ENCODE measurements at places on chromosomes 4 and X.

GRCh38 chr4:9969526-9970398 lies 51.5 kb downstream of the SLC2A9 start:
- no peak for DNase-seq

- DNase-seq, result no peak
Measured at GRCh38 chrX:124093222-124093621, 131.7 kb downstream of the STAG2 start.

GRCh38 chrX:69615342-69615741 lies 571 bp upstream of the EDA start:
- DNase-seq, result no peak

DNA sequence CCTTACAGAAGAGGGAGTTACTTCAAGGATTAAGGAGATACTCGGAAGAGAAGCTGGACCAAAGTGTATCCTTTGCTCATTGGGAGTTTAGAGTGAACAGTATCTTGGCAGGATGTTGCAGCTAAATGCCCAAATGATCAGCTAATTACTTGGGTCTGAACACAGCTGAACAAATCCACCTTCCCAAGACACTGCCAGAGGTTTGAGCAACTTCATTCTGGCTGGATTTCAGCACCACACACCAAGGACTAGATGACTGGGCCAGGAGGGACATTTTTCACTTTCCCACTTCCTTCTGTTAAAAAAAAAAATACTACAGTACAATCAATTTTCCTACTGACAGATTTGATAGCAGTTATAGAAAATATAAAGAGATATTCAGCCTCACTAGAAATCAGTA lies 324.6 kb downstream of the MID1IP1 start:
- DNase-seq, result no peak

DNA sequence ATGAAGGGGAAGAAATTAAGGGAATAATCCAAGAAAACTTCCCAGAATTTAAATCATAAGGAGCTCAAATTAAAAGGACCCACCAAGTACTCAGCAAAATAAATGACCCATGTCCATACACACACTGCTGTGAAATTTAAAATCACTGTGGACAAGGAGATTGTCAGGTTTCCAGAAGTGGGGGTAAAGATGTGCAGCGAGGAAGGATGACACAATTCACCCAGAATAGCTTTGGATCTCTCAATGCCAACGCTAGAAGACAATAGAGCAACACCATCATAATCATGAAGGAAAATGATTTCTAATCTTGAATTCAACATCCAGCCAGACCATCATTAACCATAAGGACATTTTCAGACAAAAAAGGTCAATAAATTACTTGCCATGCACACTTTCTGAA lies 65.7 kb downstream of the CASK start:
- no peak for DNase-seq

DNA sequence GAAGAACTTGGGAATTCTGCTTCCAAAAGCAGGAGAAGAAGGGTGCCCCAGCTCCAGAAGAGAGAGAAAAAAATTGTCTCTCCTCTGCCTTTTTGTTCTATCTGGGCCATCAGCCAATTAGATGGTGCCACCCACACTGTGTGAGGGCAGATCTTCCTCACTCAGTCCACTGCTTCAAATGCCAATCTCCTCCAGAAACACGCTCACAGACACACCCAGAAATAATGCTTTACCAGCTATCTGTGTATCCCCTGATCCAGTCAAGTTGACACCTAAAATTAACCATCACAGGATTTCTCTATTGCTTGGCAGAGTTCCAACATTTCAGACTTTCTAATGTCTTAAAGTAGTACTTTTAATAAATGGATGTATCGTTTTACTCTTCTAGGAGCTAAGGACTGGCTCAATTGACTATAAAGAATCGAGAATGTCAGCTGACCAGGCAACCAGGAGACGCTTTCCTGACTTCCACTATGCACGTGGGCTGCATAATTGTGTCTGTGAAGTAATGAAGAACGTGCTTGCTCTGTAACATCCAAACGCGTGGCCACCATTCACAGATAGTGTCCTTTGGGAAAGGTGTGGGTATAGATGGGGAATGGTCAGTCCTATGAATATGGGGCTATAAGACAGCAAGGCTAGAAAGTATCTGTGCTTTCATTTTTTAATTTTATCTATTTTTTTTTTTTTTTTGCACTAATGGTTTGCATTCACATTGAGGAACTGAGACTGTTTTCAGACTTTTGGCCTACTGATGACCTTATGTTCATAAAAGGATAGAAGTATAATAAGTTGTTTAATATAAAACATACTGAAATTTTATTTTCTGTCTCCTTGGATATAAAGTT lies 9.9 kb upstream of the SMIM20 start:
- no peak for DNase-seq

GRCh38 chr4:121088867-121089266 lies 16.5 kb upstream of the NDNF start:
- DNase-seq, result no peak

- no peak for DNase-seq
Measured at GRCh38 chr4:94650134-94650495, 107.6 kb upstream of the BMPR1B start.

- DNase-seq, result no peak
Measured at GRCh38 chrX:132171478-132171877, 43.7 kb upstream of the FRMD7 start.

DNA sequence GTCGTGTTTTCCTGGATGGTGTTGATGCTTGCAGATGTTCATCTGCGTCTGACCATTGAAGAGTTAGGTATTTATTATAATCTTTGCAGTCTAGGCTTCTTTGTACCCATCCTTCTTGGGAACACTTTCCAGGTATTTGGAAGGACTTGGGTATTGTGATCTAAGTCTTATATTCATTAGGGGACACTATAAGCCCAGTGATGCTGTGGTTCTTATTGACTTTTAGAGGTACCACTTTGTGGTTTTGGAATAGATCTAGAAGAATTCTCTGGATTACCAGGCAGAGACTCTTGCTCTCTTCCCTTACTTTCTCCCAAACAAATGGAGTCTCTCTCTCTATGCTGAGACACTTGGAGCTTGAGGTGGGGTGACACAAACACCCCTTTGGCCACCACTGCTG lies 41.6 kb downstream of the AFM start:
- DNase-seq, result no peak

DNA sequence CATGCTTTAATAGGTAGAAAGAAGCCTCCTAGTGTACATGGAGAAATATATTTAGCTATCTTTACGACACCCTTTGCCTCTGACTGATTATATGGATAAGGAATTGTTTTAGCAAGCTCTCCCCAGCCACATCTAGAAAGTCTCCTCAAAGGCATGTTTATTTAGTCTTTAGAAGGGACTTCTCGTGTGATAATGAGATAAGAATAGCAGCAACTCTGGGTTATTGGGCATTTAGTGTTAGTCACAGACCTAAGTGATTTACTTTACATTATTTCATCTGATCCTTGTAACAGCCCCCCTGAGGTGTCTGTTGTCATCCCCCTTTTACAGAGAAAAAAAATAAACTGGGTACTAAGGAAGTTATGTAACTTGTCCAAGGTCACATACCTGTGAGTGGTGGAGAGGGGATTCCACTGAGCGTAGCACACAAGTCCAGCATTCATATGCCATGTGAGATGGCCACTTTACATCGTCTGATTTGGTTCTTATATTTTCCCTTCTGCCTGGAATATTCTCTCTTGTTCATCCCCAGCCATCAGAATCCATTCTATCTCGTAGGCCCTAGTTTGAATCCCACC lies 77.7 kb downstream of the TSPAN7 start:
- DNase-seq, result no peak

DNA sequence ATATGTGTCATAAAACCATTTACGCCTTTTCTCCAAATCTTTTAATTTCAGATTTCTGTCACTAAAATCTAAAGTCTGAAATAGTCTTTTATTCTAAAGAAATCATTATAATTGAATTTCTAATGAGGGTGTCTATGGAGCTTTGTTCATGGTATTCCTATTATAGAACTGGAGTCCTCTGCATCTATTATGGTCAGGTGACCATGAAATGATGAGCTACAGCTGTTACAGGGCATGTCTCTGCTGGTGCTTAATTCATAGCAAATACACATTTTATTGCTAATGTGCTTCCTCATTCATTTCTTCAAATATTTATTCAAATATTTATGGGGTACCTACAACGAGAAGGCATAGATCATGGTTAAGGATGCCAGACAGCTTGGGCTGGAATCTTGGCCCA lies 126.1 kb downstream of the NAA11 start:
- DNase-seq, result no peak

- no peak for DNase-seq
Measured at GRCh38 chrX:39950018-39950688, 147.6 kb downstream of the BCOR start.

DNA sequence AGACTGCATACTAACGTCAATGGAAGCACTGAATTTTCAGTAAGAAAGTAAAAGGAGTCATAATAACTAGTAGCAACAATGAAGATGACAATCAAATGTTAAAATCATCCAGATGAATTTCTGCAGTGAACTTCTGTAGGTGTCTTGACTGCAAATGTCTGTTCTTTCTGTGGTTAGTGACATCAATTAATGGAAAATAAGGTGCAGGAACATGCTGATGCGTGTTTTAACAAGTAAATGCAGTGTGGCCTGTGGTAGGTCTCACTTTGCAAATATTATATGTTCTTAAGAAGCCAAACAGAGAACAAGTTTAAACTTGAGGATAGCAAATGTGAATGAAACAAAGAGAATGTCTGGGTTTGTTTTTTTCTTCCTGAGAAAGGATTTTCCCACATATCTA lies 2.6 kb upstream of the DTHD1 start:
- DNase-seq, result no peak

- DNase-seq, result no peak
Measured at GRCh38 chr4:6591313-6591712, 16.3 kb downstream of the MAN2B2 start.

GRCh38 chr4:4923201-4923600 lies 63.7 kb downstream of the MSX1 start:
- no peak for DNase-seq

- DNase-seq, result no peak
Measured at GRCh38 chrX:38232079-38232686, 11.5 kb upstream of the SRPX start.

- DNase-seq, result no peak
Measured at GRCh38 chr4:135191596-135191995, 990.0 kb upstream of the PABPC4L start.

- no peak for DNase-seq
Measured at GRCh38 chrX:95875661-95876060, 809.0 kb upstream of the DIAPH2 start.

- DNase-seq, result no peak
Measured at GRCh38 chrX:47613082-47613481, 6.6 kb downstream of the SYN1 start.

- DNase-seq, result no peak
Measured at GRCh38 chr4:140061194-140061593, 92.8 kb downstream of the MAML3 start.

- DNase-seq, result no peak
Measured at GRCh38 chrX:46961574-46962283, 49.5 kb downstream of the JADE3 start.

DNA sequence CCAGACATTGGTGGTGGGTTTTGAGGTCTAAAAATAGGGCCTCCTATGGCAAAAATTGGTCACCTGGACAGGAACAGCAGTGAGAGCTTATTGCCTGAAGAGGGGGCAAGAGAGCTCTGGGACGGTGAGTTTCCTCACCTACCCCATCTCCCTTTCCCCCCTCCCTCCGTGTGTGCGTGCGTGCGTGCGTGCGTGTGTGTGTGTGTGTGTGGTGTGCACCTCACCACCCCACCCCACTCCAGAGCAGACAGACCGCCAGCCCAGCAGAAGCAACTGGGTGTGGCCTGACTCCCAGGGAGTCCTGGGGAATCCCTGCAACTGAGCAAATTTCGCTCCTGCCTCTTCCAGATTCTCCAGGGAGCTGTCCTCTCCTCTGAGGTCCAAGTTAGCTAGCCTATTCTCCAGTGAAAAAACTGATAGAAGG lies 44.7 kb downstream of the PRPS1 start:
- DNase-seq, result no peak

DNA sequence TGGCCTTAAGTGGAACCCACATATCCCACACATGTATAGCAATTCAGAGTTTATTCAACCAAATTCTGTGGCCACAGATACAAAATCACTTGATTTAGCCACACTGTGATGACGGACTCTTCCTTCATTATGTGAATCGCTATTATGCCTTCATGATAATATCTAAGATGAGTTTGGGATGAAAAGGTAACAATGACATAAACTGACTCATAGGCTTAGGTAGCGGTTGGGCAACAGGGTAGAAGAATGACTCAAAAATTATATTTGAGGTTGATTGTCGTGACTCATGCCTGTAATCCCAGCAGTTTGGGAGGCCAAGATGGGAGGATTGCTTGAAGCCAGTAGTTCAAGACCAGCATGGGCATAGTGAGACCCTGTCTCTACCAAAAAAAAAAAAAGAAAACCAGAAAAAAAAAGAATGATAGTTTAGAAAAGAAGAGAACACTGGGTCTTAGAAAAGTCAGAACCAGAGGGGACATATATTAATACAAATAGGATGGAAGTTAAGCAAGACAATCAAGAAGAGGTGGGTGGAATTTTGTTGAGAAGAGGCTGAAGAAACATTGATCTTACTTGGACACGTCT lies 70.4 kb upstream of the USP9X start:
- no peak for DNase-seq

GRCh38 chrX:70476166-70476933 lies 31.7 kb downstream of the DLG3 start:
- no peak for DNase-seq

All from stimulated activated CD4-positive, alpha-beta T cell treated with anti-CD3 and anti-CD28 coated beads, Interleukin-1b, Interleukin-23, amount 100 ng/mL, for 1 hour (primary cell).